Activated T-helper 1 cell treated with anti-CD3 and anti-CD28 coated beads, Interleukin-2, amount 50 U/mL, for 16 hours (primary cell): ENCODE measurements at places on chromosomes 4 and X.

DNA sequence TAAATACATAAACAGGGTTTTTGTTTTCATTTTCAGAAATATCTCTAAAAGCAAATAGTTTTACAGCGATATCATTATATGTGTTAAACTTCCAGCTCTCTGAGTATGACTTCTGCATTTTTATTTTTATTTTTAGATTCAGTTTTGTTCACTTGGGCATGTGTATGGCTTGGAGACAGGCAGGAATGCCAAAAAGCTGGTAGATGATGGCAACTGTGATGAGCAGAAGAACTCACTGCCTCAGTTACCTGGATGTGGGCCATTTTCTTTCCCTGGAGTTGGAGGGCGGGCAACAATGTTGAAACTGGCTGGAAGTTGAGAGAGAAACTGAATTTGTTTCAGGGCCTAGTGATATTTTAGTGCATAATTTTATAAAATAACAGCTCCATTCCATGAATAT, 266.4 kb downstream of the ARHGAP24 start:
- DNase-seq, result no peak

GRCh38 chr4:151267822-151268535, 9.0 kb upstream of the PRSS48 start:
- DNase-seq, result no peak

GRCh38 chr4:154877110-154877760, 96.2 kb downstream of the RBM46 start:
- DNase-seq, result no peak

- DNase-seq, result no peak
These were observed 274.4 kb downstream of the IDS start for GRCh38 chrX:149230689-149231088.

GRCh38 chrX:154064637-154065435, 32.7 kb downstream of the MECP2 start:
- no peak for DNase-seq

GRCh38 chr4:39947417-39947816, 30.3 kb downstream of the PDS5A start:
- no peak for DNase-seq

GRCh38 chrX:24347881-24348280, 12.6 kb upstream of the SUPT20HL1 start:
- no peak for DNase-seq

DNA sequence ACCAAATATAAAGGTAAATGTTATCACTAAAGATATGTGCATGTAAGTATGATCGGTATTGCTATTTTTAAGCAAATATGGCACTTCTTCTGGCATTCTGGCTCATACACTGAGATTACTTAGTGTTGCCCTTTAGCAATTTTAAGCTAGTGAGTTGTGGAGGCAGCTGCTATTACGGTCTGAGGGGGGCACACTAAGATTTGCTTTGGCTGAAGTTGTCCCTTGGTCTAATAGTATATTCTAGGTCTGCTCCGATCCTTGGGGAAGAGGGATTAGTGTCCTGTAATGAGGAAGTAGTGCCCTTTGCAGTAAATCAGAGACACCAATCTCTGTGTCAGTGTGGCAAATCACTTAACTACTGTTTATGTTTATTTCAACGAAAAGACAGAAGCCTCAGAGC, 196.5 kb upstream of the FTHL17 start:
- no peak for DNase-seq

DNA sequence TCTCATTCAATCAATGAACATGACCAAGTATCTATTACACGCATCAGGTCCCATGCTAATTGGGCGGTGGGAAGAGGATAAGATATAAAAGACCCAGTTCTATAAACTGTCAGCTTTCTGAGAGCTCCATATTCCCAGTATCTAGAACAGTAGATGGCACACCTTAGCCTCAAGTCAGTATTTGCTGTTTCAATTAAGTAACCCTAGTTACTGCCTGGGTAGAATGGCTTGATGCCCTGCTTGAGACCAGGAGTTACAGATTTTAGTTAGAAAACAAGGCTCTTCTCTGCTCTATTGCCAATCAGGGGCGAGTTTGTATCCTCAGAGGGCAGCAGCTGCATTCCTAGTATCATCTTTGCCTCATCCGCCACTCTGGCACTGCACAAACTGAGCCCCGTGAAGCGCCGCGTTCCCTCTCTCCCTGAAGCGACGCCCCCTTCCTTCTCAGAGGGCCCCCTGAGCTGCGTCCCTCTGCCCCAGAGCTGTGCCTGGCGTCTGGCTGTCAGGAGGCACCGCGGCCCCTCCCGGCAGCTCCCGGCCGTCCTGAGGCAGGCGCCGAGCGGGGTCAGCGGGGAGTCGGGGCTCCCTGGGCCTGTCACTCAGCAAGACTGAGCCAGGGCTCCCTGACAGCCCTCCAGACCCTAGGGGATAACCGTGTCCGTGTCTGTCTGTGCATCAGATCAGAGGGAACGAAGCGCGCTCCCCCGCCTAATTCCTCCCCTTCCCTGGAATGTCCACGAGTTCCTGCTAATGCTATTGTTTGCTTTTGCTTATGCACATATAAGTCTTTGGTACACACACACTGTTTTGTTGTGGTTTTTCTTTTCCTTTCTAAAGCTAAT, 212.4 kb upstream of the TTC29 start:
- DNase-seq, result no peak

DNA sequence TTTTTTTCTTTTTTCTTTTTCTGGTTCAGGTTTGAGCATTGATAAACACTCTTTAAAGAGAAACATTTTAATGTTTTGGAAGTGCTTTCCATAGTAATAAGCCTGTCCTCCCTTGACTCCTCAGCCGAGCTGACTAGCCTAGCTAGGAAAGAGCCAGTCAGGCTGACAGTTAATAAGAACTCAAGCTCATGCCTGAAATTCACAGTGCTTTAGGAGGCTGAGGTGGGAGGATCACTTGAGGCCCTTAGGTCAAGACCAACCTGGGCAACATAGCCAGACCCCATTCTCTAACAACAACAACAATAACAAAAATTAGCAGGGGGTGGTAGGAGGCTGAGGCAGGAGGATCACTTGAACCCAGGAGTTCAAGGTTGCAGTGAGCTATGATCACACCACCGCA, 53.4 kb upstream of the ZCCHC13 start:
- no peak for DNase-seq

GRCh38 chr4:38095691-38096090, 135.5 kb downstream of the PTTG2 start:
- no peak for DNase-seq

DNA sequence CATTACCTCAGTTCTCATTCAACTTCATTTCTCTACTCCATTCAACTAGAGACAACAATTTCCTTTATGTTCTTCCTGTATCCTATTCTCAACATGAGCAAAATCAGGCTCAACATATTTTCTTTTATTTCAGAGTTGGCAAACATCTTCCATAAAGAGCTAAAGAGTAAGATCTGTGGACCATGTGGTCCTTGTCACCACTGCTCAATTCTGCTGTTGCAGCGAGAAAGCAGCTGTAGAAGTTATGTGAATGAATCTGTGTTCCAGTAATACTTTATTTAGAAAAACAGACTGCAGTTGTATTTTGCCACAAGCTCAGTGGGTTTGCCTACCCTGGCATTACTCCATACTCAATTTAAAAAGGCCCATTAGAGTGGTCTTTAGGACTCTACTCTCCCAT, 2057.3 kb downstream of the ARAP2 start:
- no peak for DNase-seq

GRCh38 chrX:80576806-80577533, 156.7 kb downstream of the TENT5D start:
- no peak for DNase-seq

DNA sequence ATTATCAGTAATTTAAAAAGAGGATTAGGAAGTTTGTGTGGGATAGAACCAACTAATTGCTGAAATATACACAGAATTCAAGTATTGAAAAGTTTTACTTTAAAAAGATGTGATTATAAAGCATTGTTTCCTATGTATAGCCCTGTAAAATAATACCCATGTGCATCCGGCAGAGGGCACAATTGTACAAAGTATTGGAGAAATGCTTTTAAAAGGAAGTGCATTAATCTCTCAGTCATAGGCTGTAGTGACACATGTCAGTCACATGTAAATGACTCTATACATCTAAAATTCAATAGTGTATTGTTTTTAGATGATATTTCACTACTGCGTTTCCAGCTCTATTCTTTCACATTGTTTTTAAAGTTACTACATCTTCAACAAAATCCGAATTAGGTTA, 9.7 kb upstream of the GEMIN8 start:
- peak; percentile 5 for DNase-seq

- no peak for DNase-seq
These were observed 391 bp upstream of the PHKA1 start for GRCh38 chrX:72714478-72714916.

GRCh38 chrX:120023259-120023658, 54.2 kb downstream of the RHOXF2B start:
- DNase-seq, result no peak

- no peak for DNase-seq
These were observed 219.9 kb upstream of the GLRA2 start for GRCh38 chrX:14309431-14309830.

DNA sequence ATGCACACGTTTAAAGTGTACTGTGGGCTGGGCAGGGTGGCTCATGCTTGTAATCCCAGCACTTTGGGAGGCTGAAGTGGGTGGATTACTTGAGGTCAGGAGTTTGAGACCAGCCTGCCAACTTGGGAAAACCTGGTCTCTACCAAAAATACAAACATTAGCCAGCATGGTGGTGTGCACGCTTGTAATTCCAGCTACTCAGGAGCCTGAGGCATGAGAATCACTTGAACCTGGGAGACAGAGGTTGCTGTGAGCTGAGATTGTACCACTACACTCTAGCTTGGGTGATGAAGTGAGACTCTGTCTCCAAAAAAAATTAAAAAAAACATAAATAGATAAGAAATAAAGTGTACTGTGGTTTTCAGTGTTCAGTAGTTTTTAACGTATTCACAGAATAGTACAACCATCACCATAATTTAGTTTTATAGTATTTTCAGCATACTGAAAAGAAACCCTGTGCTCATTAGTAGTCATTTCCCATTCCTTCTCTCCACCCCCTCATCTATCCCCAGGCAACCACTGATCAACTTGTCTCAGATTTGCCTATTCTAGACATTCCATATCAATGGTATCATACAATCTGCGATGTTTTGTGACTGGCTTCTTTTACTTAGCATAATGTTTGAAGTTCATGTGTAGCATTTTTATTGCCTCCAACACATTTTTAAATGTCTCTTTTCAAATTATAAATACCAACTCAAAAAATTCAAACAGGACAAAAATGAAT, 19.1 kb downstream of the SLAIN2 start:
- no peak for DNase-seq

DNA sequence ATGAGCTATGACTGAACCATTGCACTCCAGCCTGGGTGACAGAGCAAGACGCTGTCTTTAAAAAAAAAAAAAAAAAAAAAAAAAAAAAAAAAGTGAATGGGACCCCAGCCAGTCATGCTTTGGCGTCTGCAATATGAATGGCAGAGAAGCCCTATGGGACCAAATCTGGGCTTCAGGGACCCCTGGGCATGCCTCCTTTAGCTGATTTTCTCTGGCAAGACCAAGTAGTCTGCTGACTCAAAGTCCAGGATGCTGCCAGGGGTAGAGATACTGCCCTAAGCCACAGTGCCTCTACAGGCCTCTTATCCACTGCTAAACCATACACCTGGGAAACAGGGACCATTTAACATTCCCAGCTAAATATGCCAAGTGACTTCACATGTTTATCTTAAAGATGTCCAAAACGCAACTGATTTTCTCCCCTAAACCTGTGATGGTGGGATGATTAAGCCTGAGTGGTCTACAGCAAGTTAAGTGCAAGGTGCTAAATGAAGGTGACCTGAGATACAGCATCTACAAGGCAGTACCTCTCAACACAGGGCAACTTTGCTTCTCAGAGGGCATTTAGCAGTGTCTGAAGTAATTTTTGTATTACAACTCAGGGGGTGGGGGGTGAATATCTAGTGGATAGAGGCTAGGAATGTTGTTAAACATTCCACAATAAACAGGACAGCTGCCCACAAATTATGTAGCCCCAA, 5.8 kb downstream of the RPS4X start:
- no peak for DNase-seq

- no peak for DNase-seq
These were observed 182.3 kb downstream of the BANK1 start for GRCh38 chr4:101972791-101973190.

- DNase-seq, result no peak
These were observed 99.1 kb downstream of the USP9X start for GRCh38 chrX:41184312-41184711.

GRCh38 chrX:16839219-16839851, 30.8 kb downstream of the RBBP7 start:
- no peak for DNase-seq

- no peak for DNase-seq
These were observed 69.7 kb downstream of the ZFYVE28 start for GRCh38 chr4:2348786-2349185.

- DNase-seq, result no peak
These were observed 2.7 kb downstream of the HS6ST2 start for GRCh38 chrX:132955690-132956089.

DNA sequence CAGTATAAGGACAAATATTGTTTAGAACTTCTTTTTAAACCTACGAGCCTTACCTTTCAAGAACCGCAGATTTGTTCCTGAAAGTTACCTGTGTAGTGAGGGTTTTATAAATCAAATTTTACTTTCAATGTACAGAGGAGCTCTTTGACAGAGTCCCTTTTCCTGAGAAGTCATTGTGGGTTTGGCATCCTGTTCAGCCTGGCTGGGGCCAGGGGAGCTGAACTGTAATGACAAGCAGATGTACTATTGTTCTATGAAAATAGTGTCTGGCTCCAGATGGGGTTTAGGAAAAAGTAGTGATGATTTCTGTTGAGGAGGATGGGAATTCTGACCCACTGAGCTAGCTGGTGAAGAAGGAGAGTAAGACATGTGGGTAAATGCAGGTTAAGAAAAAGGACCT, 196.2 kb upstream of the PGRMC2 start:
- no peak for DNase-seq

DNA sequence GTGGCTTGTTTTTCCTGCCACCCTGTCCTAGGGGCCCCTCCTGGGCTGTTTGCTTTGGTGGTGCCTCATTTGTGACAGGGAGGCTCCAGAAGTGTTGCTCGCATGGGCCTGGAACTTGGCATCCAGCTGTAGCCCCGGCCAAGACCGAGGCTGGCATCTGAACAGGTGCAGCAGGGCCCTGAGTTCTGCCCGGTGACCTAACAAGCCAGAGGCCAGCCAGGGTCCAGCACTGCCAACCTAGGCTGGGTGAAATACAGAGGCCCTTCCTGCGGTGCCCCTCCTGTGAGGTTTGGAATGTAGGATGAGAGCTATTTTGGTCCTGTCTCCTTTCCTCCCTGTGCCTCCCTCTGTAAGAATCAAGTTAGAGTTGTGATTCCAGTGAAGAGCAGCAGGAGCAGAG, 58.5 kb downstream of the STARD8 start:
- DNase-seq, result no peak

- no peak for DNase-seq
These were observed 4.1 kb downstream of the PITX2 start for GRCh38 chr4:110618581-110619462.

GRCh38 chr4:1711571-1712215, 426 bp downstream of the SLBP start:
- no peak for DNase-seq

DNA sequence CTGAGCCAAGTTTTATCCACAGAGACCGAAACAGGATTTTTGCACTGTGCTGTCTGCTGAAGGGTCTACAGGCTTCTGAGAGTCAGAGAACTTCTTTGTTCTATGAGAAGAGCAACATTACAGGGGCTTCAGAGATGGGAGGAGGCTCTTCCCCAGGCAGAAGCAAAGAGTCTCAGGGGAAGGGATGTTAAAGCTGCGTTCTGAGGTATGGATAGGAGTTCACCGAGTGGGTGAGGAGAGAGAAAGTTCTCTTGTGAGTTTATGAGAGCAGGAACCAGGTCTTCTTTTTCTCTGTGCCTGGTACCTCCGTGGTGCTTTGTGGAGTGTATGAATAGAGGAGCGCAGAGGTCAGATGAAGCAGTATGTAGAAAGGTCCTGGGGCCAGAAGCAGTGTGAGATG, 155.1 kb downstream of the PDGFRA start:
- no peak for DNase-seq
